Stimulated activated CD4-positive, alpha-beta T cell treated with anti-CD3 and anti-CD28 coated beads, Interleukin-1b, Interleukin-23, amount 100 ng/mL, for 24 hours (primary cell): ENCODE measurements at places on chromosomes 6 and 20.

GRCh38 chr6:43216200-43216599 lies 13.1 kb downstream of the DNPH1 start:
- no peak for DNase-seq

DNA sequence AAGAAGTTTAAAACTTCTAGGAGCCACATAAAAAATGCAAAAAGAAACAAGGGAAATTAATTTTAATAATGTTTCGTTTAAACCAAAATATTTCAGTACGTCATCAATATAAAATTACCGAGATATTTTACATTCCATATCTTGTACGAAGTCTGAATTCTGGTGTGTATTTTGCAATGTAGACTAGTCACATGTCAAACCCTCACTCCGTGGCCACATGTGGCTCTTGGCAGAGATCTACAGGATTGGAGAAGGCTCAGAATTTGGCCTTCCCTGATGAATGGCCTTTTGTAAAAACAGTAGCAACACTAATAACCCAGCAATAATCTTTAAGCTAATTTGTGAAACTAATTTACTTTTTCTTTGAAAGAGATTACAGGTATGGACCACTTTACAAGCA lies 217.1 kb downstream of the PRL start:
- DNase-seq, result no peak

GRCh38 chr6:89597988-89598387 lies 40.6 kb downstream of the LYRM2 start:
- DNase-seq, result no peak

DNA sequence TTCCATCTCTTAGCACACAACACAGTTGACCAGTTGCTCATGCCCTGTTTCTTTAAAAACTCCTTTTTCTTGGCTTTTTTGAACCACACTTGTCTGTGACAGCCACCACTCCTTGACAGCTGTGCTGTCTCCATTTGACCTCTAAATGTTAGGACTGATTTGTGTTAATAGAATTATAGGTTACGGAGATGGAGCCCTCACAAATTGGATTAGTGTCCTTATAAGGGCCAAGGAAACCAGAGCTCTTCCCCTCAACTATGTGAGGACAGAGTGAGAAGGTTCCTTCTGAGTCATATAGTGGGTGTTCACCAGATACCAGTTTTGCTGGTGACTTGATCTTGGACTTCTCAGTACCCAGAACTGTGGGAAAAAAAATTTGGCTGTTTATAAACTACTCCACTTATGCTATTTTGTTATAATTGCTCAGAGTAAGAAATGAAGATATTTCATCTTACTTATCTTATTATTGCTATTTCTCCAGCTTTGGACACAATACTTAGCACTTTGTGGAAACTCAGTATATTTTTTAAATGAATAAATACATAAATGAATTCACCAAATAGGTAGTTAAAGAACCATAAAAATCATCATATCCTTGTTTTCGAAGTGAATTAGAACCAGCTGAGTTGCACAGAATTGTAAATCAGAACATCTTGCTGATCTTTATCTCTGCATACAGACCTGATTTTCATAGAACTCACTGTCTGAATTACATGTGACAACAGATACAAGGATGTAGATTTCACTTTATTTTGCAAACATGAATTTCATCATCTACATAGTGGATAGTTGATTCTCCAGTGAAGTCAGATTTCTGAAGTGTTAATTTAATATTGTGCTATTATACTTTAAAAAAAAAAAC lies 598.5 kb upstream of the IRAK1BP1 start:
- DNase-seq, result no peak

- no peak for DNase-seq
These were observed 113.8 kb downstream of the JPH2 start for GRCh38 chr20:44073011-44073674.

- no peak for DNase-seq
These were observed 89.6 kb upstream of the DOK5 start for GRCh38 chr20:54385746-54386145.

- no peak for DNase-seq
These were observed 64.1 kb upstream of the ADGRF1 start for GRCh38 chr6:47106216-47106615.

DNA sequence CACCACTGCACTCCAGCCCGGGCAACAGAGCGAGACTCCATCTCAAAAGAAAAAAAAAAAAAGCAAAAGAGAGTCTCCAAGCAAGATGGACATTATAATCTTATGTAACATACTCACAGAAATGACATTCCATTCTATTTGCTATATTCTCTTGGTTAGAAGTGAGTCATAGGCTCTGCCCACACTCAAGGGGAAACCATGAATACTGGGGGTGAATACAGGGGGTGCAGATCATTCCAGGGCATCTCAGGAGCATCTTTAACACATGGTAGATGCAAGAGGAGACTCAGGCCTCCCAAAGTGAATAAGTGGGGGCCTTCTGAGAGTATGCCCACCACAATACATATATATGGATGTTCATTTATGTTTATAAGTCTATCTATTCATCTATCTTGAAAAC lies 18.3 kb upstream of the RANBP9 start:
- no peak for DNase-seq

DNA sequence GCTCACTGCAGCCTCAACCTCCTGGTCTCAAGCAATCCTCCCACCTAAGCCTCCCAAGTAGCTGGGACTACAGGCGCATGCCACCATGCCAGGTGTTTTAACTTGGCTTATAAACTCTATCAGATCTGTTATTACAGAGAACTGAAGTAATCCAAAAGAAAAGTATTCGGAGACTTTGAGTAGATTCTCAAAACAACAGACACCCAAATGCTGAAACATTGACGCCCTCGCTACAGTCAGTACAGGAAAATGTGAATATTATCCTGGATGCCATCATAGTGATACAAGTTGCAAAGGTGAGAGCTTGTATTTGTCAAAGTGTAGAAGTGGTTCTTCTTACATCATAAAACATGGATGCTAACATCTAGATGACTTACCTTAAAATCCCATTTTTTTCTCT lies 108.7 kb upstream of the EDN1 start:
- no peak for DNase-seq

- DNase-seq, result no peak
These were observed 522.5 kb downstream of the EPM2A start for GRCh38 chr6:145212813-145213212.
